Endodermal cell (in vitro differentiated cells): ENCODE measurements at places on chromosomes 11 and 22. TPM values are rescaled to one million over a fixed set of nuclear protein-coding genes. Genes with fewer than 3 reads are reported as not detected.

DNA sequence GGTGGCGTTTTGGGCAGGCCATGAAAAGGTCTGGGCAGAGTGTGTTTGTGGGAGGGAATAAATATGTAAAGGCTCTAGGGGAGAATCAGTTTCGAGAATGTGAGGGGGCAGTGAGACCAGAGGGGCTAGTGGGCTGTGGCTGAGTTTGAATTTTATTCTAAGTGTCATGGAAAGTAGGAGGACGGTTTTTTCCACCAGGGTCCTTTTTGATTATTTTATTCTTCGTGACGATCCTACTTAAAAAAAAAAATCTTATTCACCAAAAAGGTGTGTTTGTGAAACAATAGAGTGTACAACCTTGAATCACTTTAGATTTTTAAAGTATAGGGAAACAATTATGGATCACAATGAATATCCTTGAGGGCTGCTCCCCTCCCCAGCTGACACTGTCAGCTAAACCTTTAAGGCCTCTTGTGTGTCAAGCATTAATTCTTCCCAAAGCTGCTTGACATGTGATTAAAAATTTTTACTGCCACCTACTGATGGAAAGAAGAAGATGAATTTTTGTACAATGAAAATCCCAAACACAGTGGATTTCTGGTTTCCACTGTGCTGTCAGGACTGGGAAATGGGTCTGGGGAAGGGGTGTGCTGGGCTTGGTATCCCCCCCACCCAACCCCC, 107.5 kb upstream of the OR4B1 start:
- H3K27me3 ChIP-seq, result no peaks in the 10 kb centered on the region
- H3K4me3 ChIP-seq, result no peak overlapping the region
- no peak for DNase-seq
- H3K27ac ChIP-seq, result peak overlapping the region; percentile 3

GRCh38 chr11:112118176-112118575, 31.5 kb downstream of the SDHD start:
- no peak overlapping the region for H3K27ac ChIP-seq
- no peaks in the 10 kb centered on the region for H3K27me3 ChIP-seq
- H3K4me3 ChIP-seq, result no peak overlapping the region
- H3K36me3 ChIP-seq, result no peaks in the 10 kb centered on the region
- H3K4me1 ChIP-seq, result no peaks in the 10 kb centered on the region

GRCh38 chr11:133081020-133081419, 451.3 kb downstream of the OPCML start:
- no peak overlapping the region for H3K4me3 ChIP-seq
- no peaks in the 10 kb centered on the region for H3K4me1 ChIP-seq
- peaks cover 29% of the 10 kb centered on the region for H3K27me3 ChIP-seq
- H3K36me3 ChIP-seq, result no peaks in the 10 kb centered on the region
- peak; percentile 63 for DNase-seq
- no peak overlapping the region for H3K27ac ChIP-seq

OR10A2 gene
- not detected in 2 replicates for total RNA-seq

CNGA4 gene
- 4.3 and 4.9 TPM in 2 replicates for total RNA-seq

RPS19BP1 gene
- total RNA-seq, result 65.5 and 71.9 TPM in 2 replicates

GRCh38 chr11:68538025-68538424, 77.5 kb downstream of the PPP6R3 start:
- no peak for DNase-seq
- H3K27me3 ChIP-seq, result no peaks in the 10 kb centered on the region

- no peaks in the 10 kb centered on the region for H3K36me3 ChIP-seq
- peak overlapping the region; percentile 48 for H3K27ac ChIP-seq
- no peaks in the 10 kb centered on the region for H3K4me1 ChIP-seq
- no peak for DNase-seq
- no peaks in the 10 kb centered on the region for H3K27me3 ChIP-seq
Observed at GRCh38 chr11:95714843-95715776, 74.5 kb downstream of the FAM76B start.

GRCh38 chr22:19755145-19755710, 5.3 kb upstream of the TBX1 start:
- peak; percentile 70 for DNase-seq
- no peak overlapping the region for H3K27ac ChIP-seq
- H3K27me3 ChIP-seq, result peaks cover 87% of the 10 kb centered on the region
- H3K4me1 ChIP-seq, result peaks cover 11% of the 10 kb centered on the region
- H3K36me3 ChIP-seq, result no peaks in the 10 kb centered on the region

- no peak overlapping the region for H3K27ac ChIP-seq
- no peaks in the 10 kb centered on the region for H3K36me3 ChIP-seq
- DNase-seq, result peak; percentile 28
- H3K4me3 ChIP-seq, result no peak overlapping the region
Observed at GRCh38 chr11:72195518-72196270, 3.8 kb downstream of the FOLR1 start.

XKR3 gene
- not detected in 2 replicates for total RNA-seq

CTSW gene
- total RNA-seq, result not detected in 3 replicates

DNA sequence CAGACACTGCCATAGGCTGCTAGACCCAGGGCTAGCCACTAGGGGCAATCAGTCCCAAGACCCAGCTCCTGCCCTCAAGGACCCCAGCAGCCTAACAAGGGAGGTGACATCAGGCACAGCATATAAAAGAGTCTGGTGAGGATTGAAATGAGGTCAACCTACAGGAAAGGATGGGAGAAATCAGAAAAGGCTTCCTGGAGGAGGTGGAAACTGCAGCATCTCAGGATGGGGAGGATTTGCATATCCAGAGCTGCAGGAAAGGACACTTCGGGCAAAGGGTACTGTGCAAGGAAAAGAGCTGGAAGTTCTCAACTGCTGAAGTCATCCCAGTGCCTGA, 2.9 kb upstream of the ARFGAP2 start:
- no peak overlapping the region for H3K27ac ChIP-seq
- H3K27me3 ChIP-seq, result no peaks in the 10 kb centered on the region
- peaks cover 4% of the 10 kb centered on the region for H3K4me1 ChIP-seq
- H3K36me3 ChIP-seq, result peaks cover 26% of the 10 kb centered on the region
- DNase-seq, result peak; percentile 86
- no peak overlapping the region for H3K4me3 ChIP-seq

GRCh38 chr22:36541831-36542411, 13.0 kb upstream of the EIF3D start:
- H3K27ac ChIP-seq, result no peak overlapping the region
- DNase-seq, result no peak
- H3K4me1 ChIP-seq, result no peaks in the 10 kb centered on the region

- no peak overlapping the region for H3K4me3 ChIP-seq
- H3K36me3 ChIP-seq, result peaks cover 12% of the 10 kb centered on the region
- peaks cover 3% of the 10 kb centered on the region for H3K4me1 ChIP-seq
- no peak overlapping the region for H3K27ac ChIP-seq
- H3K27me3 ChIP-seq, result no peaks in the 10 kb centered on the region
Observed at GRCh38 chr11:36037031-36037430, 93.2 kb downstream of the LDLRAD3 start.

GRCh38 chr11:70048279-70049024, 29.7 kb upstream of the ANO1 start:
- H3K27me3 ChIP-seq, result no peaks in the 10 kb centered on the region
- H3K4me1 ChIP-seq, result no peaks in the 10 kb centered on the region
- DNase-seq, result peak; percentile 75

- DNase-seq, result peak; percentile 59
- H3K36me3 ChIP-seq, result no peaks in the 10 kb centered on the region
- peaks cover 94% of the 10 kb centered on the region for H3K27me3 ChIP-seq
- no peak overlapping the region for H3K4me3 ChIP-seq
- peaks cover 12% of the 10 kb centered on the region for H3K4me1 ChIP-seq
- H3K27ac ChIP-seq, result no peak overlapping the region
Observed at GRCh38 chr11:3166268-3167142, 1.4 kb upstream of the OSBPL5 start.

DNA sequence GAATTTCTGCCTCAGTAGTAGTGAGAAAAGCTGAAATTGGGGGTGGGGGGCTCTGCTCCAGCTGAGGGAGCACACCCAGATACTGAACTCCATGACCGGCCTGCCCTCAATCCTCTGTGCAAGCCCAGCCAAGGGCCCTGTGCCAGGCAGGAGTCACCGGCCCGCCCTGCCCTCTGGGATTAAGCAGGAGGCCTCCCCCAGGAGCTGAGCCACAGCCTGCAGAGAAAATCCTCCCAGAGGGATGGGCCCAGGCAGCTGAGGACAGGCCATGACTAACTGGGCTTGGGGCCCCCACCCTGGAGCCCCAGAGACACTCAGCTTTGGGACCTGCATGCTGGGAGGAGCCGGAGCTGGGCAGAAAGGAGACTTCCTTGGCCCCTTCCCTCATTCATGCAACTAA, 48.8 kb downstream of the MN1 start:
- no peak overlapping the region for H3K27ac ChIP-seq
- no peaks in the 10 kb centered on the region for H3K36me3 ChIP-seq
- peaks cover 13% of the 10 kb centered on the region for H3K4me1 ChIP-seq
- no peaks in the 10 kb centered on the region for H3K27me3 ChIP-seq

GRCh38 chr11:57491371-57492061, 24.0 kb downstream of the SLC43A1 start:
- H3K4me3 ChIP-seq, result no peak overlapping the region
- H3K4me1 ChIP-seq, result no peaks in the 10 kb centered on the region
- no peaks in the 10 kb centered on the region for H3K27me3 ChIP-seq
- no peak overlapping the region for H3K27ac ChIP-seq

DNA sequence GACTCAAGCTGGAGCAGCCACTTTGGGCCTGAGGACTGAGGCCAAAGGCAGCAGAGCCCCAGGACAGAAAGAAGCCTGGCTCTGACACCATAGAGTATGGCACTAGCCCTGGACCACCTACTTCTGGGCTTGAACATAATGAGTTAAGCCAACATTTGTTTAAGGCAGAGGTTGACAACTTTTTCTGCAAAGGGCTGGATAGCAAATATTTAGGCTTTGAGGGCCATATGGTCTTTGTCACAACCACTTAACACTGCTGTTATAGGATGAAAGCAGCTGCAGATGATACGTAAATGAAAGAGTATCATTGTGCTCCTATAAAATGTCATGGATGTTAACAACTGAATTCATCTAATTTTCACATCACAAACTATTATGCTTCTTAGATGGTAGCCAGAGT, 16.6 kb downstream of the OSBP start:
- no peak overlapping the region for H3K4me3 ChIP-seq
- no peaks in the 10 kb centered on the region for H3K27me3 ChIP-seq
- DNase-seq, result no peak
- H3K36me3 ChIP-seq, result peaks cover 88% of the 10 kb centered on the region

DNA sequence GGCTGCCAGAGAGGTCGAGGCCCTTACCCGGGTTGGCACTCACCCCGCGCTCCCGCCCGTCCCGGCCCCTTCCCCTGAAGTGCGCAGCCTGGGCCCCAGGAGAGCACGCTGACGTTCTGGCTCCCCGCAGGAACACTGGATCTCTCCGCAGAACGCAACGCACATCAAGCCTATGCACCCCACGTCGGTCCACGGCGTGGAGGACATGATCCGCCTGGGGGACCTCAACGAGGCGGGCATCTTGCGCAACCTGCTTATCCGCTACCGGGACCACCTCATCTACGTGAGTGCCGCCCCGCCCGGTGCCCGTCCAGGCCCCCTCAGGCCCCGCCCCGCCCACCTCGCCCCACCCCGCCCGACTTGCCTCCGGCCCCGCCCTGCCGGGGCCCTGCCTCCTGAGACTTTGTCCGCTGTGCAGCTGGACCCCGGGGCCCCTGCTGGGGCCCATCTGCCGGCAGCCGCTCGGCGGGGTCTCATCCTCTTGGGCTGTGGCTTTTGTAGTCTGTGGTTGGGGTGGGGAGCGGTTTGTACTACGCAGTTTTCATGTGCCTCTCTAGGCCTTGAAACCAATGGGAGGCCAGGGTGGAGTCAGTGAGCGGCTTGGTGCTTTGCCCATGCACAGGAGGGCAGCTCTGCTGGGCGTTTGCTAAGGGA, 19.7 kb downstream of the MYO7A start:
- peak overlapping the region; percentile 60 for H3K4me3 ChIP-seq
- H3K36me3 ChIP-seq, result no peaks in the 10 kb centered on the region
- peak overlapping the region; percentile 36 for H3K27ac ChIP-seq
- H3K4me1 ChIP-seq, result no peaks in the 10 kb centered on the region
- peaks cover 13% of the 10 kb centered on the region for H3K27me3 ChIP-seq
